Central memory CD8-positive, alpha-beta T cell (primary cell): ENCODE measurements at places on chromosomes 1 and 21.
A peak's percentile ranks its signal among the peaks of the same experiment; 100 is the strongest.

DNA sequence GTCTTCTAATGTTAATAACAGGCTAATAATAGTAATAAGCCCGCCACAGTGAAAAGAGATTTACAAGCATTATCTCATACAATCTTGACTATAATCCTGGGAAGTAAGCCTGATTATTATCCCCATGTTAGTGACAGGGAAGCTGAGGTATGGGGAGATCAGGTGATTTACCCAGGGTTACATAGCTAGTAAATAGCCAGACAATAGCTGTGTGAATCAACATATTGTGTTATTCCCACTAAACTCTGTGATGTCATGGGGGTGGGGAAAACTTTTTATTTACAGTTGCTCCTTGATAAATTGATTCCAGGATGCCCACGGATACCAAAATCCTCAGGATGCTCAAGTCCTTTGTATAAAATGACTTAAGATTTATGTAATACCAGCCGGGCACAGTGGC is 181.9 kb downstream of the LMO4 start:
- DNase-seq: no peak

DNA sequence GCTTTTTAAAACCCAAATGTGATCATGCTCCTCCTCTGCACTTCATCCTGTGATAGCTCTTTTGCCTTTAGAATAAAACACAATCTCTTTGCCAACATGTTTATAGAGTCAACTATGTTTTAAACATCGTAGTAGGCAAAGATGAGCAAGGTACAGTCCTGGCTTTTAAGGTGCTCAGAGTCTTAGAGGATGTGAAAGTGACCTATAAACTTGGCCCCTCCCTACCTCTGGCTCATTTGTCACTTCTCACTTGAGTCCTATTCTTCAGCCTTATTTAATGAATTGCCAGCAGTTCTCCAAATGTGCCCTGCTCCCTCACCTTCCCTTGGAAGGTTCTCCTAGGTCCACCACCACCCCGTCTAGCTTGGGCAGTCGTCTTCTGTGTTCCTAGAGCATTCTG is 617.0 kb upstream of the NR5A2 start:
- no peak for DNase-seq

- DNase-seq: no peak
Observed at GRCh38 chr21:24840287-24840686, 767.0 kb downstream of the MRPL39 start.

- no peak for DNase-seq
Observed at GRCh38 chr1:14404862-14405301, 193.6 kb upstream of the KAZN start.

- DNase-seq: no peak
Observed at GRCh38 chr1:180616439-180616838, 15.4 kb upstream of the XPR1 start.

- DNase-seq: no peak
Observed at GRCh38 chr21:33101300-33101911, 31.5 kb downstream of the OLIG1 start.

DNA sequence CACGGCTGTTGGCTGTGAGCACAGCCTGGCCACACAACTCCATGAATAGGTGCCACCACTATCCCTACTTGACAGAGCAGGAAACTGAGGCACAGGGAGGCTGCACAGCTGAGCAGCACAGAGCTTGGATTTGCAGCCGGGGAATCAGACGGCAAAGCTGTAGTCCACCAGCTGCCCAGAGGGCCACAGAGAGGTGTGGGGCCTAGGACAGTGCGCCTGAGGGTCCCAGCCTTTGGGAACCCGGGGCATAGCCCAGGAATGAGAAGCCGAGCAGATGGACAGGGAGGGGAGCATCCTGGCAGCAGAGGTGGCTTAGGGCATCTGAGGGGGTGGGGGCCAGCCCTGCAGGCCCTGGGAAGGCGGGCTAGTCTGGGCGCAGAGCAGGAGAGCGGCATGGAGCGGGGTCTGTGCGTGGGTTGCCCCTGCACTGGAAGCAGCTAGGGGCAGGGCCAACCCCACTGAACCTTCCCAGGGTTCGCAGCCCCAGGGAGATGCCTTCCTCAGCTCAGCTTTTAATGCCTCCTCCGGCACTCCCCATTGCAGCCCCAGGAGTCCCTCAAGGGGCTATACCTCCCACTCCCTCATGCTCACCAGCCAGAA is 46.2 kb upstream of the COL18A1 start:
- DNase-seq: no peak

DNA sequence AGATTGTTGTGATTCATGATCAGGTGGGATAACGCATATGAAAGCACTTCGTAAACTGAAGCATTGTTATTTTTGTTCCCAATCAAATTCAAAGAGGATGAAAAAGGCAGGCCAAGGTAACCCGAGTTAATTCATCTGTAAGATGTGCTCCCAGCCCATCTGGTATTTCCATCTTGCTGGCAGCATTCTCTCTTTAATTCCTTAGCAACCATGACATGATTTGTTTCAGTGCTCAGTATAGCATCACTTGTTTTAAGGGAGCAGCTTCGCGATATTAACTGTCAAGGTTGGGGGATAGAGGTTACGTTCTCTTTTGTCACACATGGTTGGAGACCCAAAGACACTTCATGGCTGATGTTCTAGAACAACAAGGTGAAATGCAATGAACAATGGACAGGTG is 6.4 kb downstream of the TSPAN2 start:
- no peak for DNase-seq

GRCh38 chr21:29304597-29304996 is 5.9 kb downstream of the BACH1 start:
- no peak for DNase-seq

DNA sequence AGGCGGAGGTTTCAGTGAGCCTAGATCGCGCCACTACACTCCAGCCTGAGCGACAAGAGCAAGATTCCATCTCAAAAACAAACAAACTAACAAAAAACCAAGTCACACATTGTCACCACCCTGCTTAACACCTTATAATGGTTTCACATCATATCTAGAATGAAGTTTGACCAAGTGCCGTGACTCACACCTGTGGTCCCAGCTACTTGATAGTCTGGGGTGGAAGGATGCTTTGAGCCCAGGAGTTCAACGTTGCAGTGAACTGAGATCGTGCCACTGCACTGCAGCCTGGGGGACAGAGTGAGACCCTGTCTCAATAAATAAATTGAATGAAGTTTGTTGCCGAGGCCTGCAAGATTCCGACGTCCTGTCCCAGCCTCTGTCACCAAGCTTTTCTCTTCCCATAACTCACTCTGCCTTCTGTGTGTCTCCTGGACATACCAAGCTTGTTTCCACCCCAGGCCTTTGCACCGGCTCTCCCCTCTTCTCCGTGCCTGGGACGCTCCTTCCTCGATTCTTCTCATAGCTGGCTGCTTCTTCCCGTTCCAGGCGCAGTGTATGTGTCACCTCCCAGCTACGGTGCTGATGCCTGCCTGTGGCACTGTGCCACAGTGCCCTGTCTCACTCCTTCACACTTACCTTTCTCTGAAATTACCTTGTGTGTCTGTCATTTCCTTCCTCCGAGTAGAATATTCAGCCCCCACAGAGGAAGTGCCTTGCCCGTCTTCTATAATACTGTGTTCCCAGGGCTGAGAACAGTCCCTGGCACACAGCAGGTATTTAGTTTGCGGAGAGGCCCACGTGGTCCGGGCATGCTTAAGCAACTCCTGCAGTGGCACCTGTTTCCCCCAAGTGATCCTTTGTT is 3.8 kb upstream of the SELENON start:
- DNase-seq: peak; percentile 42

GRCh38 chr21:16588433-16588860 is 858.7 kb downstream of the USP25 start:
- DNase-seq: no peak

GRCh38 chr1:44029260-44029910 is 1.9 kb downstream of the SLC6A9 start:
- no peak for DNase-seq

- DNase-seq: no peak
Observed at GRCh38 chr1:164910671-164911070, 351.7 kb downstream of the PBX1 start.

DNA sequence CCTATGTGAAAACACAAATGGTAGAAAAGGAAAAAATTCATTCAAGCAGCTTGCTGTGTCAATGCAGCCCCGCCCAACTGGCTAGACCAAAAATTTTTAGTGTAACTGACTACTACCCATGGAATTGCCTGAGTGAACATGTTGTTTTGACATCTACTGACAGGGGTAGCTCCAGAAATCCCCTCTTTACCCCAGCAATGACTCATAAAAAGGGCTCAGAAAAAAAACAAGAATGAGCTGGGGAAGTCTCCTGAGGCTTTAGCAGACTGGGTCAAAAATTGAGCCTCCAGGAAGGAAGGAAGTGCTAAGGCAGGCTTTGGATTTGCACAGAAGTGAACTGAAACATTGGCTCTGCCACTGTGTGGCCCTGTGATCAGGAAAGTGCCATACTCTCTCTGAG is 24.4 kb upstream of the FGGY start:
- no peak for DNase-seq

DNA sequence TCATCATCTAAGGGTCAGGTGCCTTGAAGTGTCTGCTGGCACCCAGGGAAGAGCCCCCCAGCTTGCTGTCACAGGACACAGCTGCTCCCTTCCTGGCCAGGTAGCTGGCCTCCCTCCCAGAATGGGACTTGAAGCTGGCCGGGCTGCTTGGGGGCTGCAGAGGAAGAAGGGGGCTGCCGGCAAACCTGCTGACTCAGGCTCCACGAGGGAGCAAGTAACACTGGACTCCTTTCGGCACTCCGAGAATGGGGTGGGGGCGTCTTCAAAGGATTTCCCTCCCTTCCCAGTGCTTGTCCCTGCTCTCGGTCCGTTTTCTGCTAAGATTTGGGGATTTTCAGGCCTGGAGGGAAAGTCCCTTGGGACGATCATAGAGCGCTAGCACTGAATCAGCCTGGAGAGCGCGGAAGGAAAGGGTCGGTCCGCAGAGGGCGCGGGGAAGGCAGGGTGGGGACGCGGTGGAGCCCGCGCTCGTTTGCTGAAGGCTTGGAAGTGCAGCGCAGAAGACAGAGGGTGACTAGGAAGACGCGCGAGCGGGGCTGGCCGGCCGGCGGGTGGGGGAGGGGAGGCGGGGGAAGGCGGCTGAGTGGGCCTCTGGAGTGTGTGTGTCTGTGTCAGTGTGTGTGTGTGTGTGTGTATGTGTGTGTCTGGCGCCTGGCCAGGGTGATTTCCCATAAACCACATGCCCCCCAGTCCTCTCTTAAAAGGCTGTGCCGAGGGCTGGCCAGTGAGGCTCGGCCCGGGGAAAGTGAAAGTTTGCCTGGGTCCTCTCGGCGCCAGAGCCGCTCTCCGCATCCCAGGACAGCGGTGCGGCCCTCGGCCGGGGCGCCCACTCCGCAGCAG is at the start of gene CSF1:
Gene CSF1 (plus strand): TSS at position 727 of the 840 bp plus-strand sequence. CDS start 175 bp downstream, outside the sequence.
- DNase-seq: peak; percentile 43

DNA sequence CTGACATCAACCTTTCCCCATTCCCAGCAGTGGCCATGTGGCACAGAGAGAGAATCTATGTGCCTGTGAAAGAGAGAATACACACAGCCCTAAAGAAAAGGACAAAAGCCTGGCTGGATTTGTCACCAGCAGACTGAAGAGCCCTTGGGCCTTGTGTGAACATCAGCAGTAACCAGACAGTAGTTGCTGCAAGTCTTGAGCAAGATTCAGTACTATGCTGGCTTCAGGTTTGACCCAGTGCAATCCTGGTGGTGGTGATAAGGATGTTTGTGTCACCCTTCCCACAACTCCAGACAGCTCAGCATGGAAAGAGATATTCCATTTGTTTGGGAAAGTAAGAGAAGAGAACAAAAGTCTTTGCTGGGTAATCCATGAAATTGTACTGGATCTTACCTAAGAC is 28.4 kb upstream of the GBP6 start:
- DNase-seq: no peak

- no peak for DNase-seq
Observed at GRCh38 chr1:96703186-96703585, 18.4 kb upstream of the PTBP2 start.

DNA sequence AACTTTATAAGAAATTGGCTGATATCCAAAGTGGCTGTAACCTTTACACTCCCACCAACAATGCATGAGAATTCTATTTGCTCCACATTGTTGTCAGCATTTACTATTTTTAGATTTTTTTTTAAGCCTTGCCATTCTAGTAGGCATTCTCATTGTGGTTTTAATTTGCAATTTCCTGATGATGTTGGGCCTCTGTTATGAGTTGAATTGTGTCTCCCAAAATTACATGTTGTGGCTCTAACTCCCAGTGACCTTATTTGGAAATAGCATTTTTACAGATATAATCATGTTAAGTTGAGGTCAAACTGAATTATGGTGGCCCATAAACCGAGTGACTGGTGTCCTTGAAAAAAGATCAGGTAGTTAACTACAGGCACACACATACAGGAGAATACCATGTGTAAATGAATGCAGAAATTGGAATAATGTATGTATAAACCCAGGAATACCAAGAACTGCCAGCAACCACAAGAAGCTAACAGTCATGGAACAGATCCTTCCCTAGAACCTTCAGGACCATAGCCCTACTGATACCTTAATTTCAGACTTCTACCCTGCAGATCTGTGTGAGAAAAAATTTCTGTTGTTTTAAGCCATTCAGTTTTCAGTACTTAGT is 348.8 kb upstream of the DAB1 start:
- no peak for DNase-seq

- DNase-seq: no peak
Observed at GRCh38 chr1:157893686-157894085, 52.1 kb upstream of the CD5L start.

DNA sequence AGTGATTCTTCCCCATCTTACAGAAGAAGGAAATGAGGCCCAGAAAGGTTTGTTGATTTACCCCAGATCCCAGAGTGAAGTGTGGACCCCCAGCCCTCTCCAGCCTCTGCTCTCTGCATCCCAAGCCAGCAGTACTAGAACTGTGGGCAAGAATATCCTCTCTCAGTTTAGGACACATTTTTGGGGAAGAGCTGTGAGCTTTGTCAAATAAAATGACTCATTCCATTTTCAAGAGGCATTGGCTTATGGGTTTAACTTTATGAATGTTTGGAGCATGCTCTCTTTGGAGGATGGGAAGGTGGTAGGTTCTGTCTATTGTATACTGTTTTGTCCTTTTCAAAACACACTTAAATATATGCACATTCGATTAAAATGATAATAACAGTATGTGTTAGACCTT is 70.6 kb upstream of the CNTN2 start:
- no peak for DNase-seq

DNA sequence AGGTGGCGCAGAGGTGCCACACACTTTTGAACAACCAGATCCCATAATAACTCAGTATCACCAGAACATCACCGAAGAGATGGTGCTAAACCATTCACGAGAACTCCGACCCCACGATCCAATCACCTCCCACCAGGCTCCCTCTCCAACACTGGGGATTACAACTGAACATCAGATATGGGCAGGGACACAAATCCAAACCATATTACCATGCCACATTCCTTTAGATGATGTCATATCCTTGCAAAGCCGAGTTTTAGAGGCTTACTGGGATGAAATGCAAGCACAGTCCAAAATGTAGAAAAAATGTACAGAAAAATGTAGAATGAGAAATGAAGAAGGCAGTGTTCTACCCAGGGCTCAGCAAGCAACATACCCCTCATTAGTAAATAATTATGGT is 64.7 kb downstream of the SGIP1 start:
- DNase-seq: no peak

DNA sequence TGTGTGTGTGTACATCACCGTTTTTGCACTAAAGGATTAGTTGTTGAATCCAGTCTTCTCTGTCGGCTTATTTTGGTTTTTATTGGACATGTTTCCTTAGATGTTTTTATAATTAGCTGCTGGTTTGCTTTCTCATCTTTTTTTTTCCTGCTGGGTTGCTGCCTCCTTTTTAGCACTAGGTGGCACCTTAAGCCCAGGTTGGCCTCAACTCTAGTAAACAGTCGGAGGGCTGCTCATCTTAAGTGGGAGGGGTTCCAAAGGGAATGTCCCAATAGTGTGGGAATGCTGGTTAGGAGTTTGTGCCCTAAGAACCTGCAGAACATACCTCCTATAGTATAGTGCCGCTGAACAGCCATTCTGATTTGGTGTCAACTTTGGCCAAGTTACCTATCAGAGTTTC is 570.1 kb upstream of the CXADR start:
- DNase-seq: no peak

- no peak for DNase-seq
Observed at GRCh38 chr1:13583595-13583965, at the start of gene PDPN. Gene PDPN, plus strand, starts transcription at chr1:13583832. Its CDS starts 202 bp downstream, at chr1:13584034.
